GM12878 (cell line): ENCODE measurements at places on chromosomes 7 and 10.

DNA sequence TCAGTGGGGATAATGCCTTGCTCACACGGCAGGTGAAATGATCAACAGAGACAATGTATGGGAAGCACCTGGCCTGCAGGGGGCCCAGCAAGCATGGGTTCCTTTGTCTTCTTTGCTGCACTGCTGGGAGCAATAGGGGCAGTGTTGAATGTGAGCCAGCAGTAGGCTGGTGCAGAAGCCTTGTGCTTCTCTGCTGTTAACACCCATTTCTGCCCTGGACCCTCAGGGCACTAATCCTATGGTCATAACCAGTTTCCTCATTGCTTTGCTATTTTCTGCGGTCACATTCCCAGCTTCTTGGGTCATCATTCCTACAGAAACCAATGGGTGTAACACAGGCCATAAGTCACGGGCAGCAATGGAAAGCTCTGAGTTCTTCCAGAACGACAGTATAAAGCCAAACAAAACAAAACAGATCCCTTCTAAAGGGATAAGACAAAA, 10.9 kb upstream of the LGI1 start:
- no peak for DNase-seq

- no peak for DNase-seq
These were observed 30.3 kb upstream of the CREB3L2 start for GRCh38 chr7:138032186-138032585.

- DNase-seq: no peak
These were observed 50.6 kb downstream of the INHBA start for GRCh38 chr7:41652267-41652666.

GRCh38 chr7:102897856-102898531, 14.8 kb upstream of the LRRC17 start:
- no peak for DNase-seq

- no peak for DNase-seq
These were observed 2.7 kb upstream of the LIPF start for GRCh38 chr10:88661577-88661976.

GRCh38 chr10:73032536-73032935, 64.1 kb downstream of the P4HA1 start:
- DNase-seq: no peak

DNA sequence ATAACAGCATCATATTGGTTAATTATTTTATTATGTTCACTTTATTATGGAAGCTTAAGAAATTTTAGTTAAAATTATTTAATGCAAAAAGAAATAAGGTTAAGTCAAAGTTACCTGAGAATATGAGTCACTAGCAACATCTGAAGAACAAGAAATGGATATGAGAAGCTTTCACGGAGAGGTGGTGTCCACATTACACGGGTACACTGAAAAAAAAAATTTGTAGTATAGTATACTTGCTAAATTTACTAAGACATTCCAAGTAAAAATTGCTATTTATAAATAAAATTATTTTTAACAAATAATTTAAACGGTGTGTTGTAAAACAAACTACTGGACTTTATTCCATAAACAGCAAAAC, 63.9 kb downstream of the DPY19L1 start:
- DNase-seq: no peak

DNA sequence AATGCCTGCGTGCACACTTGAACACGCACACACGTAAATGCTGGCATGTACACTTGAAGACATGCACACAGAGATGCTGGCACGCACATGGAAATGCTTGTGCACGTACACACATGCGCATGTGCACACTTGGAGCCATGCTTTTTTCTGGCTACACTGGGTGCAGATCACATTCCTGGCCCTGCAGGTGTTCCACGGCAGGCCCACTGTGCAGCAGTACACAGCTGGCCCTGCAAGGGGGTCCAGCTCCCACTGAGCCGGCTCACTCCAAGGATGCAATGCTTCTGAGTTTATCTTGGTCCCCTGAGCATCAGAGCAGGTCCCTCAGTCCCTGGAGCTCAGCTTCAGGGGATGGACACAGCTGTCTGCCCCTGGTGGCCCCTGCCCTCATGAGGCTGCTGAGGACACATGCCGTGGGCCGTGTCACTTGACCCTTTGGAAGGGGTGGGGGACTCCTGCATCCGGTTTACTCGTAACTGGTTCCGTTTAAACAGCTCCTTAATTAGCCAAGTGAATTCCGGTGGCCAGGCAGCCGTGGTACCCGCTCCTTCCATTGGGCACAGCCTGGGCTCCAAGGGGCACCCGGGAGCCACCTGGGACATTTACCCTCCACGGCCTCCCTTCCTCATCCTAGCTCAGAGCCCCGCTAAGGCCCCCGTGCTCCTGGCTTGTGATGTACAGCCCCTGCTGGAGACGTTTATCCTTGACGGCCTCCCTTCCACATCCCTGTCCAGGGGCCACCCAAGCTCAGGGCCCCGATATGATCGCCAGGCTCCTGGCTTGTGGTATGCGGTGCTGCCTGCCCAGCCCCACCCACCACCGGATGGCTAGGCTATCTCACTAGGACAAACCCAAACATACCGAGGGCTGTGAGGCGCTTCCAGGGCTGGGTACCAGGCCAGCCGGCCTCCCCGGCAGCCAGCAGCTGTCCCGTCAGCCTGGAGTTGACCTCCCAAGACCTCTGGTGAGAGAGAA, 39.5 kb upstream of the DPYSL4 start:
- DNase-seq: no peak

DNA sequence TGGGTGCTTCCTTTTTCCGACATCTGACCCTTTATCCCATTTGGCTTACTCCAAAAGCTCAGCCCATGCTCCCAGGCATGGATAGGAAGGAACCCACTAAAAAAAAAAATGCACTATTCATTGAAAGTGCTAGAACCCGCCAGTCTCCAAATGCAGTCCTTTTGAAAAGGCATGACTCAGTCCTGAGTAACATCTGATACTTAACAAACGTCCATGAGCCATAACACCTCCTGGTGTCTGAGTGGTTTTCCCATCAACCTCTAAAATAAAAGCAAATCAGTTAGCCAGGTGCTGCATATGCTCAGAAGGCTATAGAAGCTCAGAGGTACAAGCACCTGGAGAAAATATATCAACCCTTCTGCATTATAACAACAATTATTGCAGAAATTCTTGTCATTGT, 45.0 kb upstream of the CACUL1 start:
- no peak for DNase-seq

DNA sequence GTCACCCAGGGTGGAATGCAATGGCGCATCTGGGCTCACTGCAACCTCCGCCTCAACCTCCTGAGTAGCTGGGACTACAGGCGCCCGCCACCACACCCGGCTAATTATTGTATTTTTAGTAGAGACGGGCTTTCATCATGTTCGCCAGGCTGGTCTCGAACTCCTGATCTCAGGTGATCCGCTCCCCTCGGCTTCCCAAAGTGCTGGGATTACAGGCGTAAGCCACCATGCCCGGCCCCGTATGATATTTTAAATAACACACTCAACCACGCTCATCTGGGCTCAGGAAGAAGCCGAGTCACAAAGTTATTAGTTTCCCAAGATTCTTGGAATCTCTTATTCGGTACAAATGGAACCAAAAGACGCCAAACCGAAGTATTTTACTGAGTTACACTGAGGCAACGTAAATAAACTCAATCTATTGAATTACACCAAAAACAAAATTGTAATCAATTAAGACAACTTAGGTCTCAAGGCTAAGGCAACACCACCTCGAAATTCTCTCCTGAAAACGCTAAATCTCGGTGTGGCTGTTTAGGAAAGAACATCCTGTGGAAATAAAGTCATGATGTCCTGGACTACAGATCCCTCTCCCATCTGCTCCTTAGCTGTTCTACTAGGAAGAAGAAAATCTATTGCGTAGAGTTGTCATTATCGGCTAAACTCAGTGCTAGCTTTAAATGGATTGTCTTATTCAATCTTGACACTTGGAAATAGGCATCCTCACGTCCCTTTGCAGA, 910 bp downstream of the ARHGAP19 start:
- DNase-seq: no peak

GRCh38 chr10:75788394-75789205, 357.2 kb downstream of the LRMDA start:
- no peak for DNase-seq

- no peak for DNase-seq
These were observed 648.8 kb downstream of the ARL4A start for GRCh38 chr7:13336227-13336626.
